ENCODE measurements at places on chromosomes 1 and 21.

DNA sequence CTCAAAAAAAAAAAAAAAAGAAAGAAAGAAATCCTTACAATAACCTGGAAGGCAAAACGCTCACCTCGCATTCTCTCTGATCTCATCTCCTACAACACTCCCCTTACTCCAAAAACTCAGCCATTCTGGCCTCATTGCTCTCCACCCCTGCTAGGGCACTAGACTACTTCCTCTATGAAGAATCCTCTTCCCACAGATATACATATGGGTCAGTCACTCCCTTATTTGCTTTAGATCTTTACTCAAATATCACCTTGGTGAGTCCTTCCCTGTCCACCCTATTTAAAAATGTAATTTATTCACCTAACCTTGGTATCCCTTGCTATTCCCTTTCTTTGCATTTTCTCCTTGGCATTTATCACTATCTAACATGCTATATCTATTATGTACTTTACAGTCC is 24.6 kb upstream of the KIF1B start:
- H3K27me3 ChIP-seq, result no peaks in the 10 kb centered on the region
- peaks cover 10% of the 10 kb centered on the region for H3K4me1 ChIP-seq
- DNase-seq, result no peak
- H3K4me3 ChIP-seq, result no peak overlapping the region

- DNase-seq, result no peak
- H3K27me3 ChIP-seq, result no peaks in the 10 kb centered on the region
- no peaks in the 10 kb centered on the region for H3K36me3 ChIP-seq
- no peak overlapping the region for H3K4me3 ChIP-seq
- no peaks in the 10 kb centered on the region for H3K4me1 ChIP-seq
- H3K27ac ChIP-seq, result no peak overlapping the region
These were observed 890.9 kb downstream of the MRPL39 start for GRCh38 chr21:24716281-24716918.

DNA sequence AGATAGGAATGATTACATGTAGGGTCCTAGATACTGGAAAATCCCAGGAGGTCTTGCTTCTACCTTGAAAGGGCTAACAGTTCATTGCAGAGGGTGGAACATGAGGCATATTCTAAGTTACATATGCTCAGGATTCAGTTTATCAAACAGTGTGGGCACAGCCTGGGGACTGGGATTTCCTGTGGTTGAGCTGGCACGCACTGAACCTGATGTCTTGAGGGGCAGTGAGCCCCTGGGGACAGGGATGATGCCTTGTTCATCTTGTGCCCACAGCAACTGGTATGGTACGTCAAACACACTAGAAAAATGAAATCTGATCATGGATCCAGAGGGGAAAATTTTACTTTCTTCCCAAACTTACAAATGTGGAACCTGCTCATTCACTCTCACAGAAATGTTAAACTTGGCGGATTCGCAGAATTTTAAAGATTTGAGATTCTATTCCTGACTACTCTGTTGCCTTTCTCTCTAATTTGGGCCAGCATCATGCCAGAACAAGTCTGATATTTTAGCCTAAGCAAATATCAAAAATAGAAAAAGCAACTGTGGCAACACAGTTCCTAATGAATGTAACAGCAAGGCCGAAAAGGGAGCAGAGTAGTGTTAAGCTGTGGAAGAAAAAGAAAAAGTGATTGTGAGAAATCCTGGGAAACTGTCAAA is 68.2 kb upstream of the COL24A1 start:
- DNase-seq, result no peak
- no peaks in the 10 kb centered on the region for H3K36me3 ChIP-seq
- peaks cover 5% of the 10 kb centered on the region for H3K27me3 ChIP-seq
- no peak overlapping the region for H3K27ac ChIP-seq
- H3K4me3 ChIP-seq, result no peak overlapping the region

DNA sequence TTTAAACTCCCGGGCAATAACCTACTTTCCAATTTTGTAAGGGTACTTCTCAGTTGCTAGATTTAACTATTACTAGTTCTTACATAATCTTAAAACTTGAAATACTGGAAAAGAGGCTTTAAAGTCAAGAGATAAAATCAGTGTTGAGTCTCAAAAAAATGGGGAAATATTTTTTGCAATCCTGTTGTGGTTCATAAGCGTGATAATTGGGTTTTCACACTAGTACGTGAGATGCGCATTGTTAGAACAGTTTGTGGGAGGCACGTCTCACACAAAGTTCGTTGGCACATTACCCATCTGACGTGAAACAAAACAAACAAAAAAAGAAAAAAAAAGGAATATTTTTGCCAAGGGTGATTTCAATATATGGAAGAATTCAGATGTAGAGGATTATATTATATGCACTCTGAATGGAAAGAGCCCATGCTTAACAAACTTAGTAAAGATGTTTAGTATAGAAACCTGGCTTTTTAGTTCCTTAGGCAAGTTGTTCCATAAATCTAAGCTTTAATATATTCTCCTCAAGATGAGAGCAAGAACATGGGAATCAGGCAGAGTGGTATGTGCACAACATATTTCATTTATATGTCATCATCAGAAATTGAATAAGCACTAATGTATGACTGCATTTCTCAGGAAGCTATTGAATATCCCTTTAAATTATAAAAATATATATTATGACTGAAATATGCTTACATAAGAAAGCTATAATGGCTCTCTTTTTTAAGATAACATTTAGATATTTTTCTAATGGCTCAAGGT is 73.9 kb upstream of the TNFSF4 start:
- no peak overlapping the region for H3K4me3 ChIP-seq
- H3K27ac ChIP-seq, result no peak overlapping the region
- peaks cover 11% of the 10 kb centered on the region for H3K4me1 ChIP-seq
- H3K36me3 ChIP-seq, result no peaks in the 10 kb centered on the region

GRCh38 chr1:93839753-93840152 is 39.3 kb downstream of the DNTTIP2 start:
- H3K36me3 ChIP-seq, result no peaks in the 10 kb centered on the region
- H3K27ac ChIP-seq, result peak overlapping the region; percentile 64
- H3K4me1 ChIP-seq, result peaks cover 47% of the 10 kb centered on the region
- H3K4me3 ChIP-seq, result no peak overlapping the region

DNA sequence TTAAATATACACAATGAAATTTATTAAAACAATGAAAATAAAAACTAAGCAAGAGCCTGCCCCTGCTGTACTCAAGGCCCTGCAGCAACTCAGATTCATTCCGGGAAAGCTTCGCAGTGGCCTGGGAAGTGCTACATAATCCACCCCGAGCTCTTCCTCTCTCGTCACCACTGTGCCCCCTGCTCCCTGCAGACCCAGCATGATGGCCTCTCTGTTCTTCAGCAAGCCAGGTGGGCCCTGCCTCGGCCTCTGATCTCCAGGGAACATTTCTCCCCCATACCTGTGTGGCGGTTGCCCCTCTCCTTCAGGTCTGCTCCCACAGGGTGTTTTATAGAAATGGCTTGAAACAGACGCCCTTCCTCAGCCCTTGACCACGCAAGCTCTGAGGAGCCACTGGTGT is 10.6 kb downstream of the RNF187 start:
- H3K27me3 ChIP-seq, result no peaks in the 10 kb centered on the region
- no peak for DNase-seq
- peaks cover 12% of the 10 kb centered on the region for H3K36me3 ChIP-seq
- H3K27ac ChIP-seq, result no peak overlapping the region
- H3K4me1 ChIP-seq, result no peaks in the 10 kb centered on the region
- H3K4me3 ChIP-seq, result no peak overlapping the region

- peak; percentile 89 for DNase-seq
- no peaks in the 10 kb centered on the region for H3K27me3 ChIP-seq
- H3K4me3 ChIP-seq, result peak overlapping the region; percentile 89
- peak overlapping the region; percentile 96 for H3K27ac ChIP-seq
- H3K36me3 ChIP-seq, result no peaks in the 10 kb centered on the region
These were observed 829 bp downstream of the ADAR start for GRCh38 chr1:154607106-154607608.

DNA sequence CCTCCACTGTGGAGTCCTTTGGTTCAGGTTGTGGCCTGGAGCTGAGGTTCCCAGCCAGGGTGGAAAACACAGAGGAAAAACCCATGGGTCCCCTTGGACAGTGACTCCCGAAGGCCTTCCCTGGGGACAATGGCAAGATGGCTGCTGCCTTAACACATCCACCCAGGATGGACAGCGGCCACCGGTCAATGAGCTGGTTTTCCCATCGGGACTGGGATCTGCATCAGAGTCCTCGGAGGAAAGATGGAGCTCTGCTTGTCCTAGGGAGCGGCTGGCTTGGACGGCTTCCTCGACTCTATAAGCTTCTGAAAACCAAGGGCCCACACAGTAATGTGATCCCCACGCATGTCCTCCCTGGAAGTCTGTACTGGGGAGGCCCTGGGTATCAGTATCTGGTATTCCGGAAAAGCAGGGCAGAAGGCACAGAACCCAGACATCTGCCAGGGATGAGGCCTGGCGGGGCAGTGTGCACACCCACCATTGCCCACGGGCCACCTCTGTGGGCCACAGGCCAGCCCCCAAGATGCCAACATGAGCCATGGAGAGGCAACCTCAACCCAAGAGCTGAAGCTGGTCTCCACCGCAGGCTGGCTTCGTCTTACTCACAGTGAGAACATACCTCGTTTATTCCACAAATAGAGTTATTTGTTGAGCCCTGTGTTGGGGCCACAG is 94.7 kb upstream of the VAMP3 start:
- H3K27ac ChIP-seq, result no peak overlapping the region
- no peaks in the 10 kb centered on the region for H3K36me3 ChIP-seq
- H3K4me3 ChIP-seq, result no peak overlapping the region
- H3K4me1 ChIP-seq, result no peaks in the 10 kb centered on the region
- no peak for DNase-seq

GRCh38 chr1:30409476-30410152 is 313.8 kb downstream of the MATN1 start:
- H3K4me1 ChIP-seq, result peaks cover 9% of the 10 kb centered on the region
- H3K27me3 ChIP-seq, result peaks cover 4% of the 10 kb centered on the region
- H3K4me3 ChIP-seq, result no peak overlapping the region
- DNase-seq, result peak; percentile 20
- no peaks in the 10 kb centered on the region for H3K36me3 ChIP-seq
- H3K27ac ChIP-seq, result no peak overlapping the region

GRCh38 chr1:71788113-71788512 is 494.2 kb downstream of the NEGR1 start:
- peak; percentile 3 for DNase-seq
- H3K36me3 ChIP-seq, result no peaks in the 10 kb centered on the region
- H3K4me1 ChIP-seq, result no peaks in the 10 kb centered on the region
- no peak overlapping the region for H3K4me3 ChIP-seq
- no peaks in the 10 kb centered on the region for H3K27me3 ChIP-seq

DNA sequence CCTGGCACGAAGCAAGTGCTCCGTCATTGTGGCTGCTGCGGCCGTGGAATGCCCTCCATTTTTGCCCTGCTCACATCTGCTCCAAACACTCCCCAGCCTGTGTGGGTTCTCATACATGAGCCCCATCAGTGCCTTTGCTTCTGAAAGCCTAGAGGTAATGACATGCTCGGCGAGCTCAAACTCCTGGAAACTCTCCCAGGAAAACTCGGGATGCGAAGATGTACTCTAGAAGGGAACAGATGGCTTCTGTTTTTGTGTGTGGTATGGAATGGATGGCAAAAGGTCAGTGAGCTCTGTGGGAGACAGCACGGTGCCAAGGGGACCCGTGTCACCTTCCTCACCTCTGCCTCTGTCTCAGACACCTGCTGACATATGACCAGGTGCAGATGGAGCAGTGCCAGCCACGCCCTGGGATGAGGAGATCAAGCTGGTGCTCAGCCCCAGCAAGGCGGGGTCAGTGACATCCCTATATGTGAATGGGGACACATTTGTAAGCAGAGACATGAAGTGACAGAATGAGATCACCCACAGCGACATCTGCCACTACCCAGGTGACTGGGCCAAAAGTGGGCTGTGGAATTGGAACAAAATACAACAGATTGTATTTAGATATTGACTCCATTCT is 84.1 kb upstream of the COX20 start:
- H3K27ac ChIP-seq, result no peak overlapping the region
- H3K36me3 ChIP-seq, result no peaks in the 10 kb centered on the region
- peaks cover 8% of the 10 kb centered on the region for H3K27me3 ChIP-seq
- H3K4me1 ChIP-seq, result no peaks in the 10 kb centered on the region
- no peak for DNase-seq

DNA sequence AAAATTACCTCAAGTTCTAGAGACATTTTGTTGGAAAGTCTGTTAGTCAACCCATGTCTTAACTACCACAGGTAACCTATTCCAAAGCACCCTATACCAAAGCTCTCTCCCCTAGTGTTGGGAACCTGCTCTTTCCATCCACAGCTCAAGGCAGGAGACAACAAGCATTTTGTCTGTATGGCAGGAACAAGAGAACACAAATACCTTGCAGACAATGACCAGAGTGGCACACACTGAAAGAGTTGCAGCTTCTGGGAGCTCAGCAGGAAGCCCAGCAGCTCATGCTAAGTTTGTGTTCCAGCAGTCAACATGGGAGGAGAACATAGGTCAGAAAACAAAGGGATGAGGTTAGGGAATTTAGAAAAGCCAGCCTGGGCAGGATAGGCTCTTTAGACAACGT is 300.8 kb downstream of the HHIPL2 start:
- H3K4me3 ChIP-seq, result no peak overlapping the region
- no peak for DNase-seq

DNA sequence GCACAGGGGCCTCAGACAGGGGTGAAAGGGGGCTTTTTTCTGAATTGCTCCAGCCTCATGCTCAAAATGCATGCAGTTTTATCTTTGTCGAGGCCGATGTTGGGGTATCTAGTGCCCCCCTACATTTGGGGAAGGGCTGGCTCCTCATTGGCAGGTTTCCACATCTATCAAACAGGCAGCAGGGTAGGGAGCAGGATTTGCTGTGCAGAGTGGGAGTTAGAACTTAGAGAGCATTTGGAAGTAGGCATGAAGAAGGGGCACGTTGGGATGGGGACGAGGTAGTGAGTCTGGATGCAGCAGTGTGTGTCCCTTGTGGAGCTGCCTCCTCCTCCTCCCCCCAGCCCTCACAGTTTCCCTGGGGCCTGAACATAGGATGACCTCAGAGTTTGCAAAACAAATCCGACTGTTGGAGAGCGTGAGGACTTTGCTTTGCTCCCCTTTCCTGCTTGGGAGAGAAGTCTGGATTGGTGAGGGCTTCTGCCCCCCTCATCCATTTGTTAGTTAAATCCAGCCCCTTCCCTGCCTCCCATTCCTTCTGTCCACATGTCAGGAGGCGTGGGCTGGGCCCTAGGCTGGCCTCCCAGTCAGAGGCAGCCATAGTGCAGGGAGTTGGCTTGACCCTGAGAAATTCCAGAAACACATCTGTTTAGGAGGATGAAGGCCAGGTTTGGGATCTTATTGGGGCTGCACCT is 36.9 kb upstream of the GPR37L1 start:
- H3K36me3 ChIP-seq, result no peaks in the 10 kb centered on the region
- no peak for DNase-seq
- peaks cover 1% of the 10 kb centered on the region for H3K27me3 ChIP-seq
- H3K4me3 ChIP-seq, result no peak overlapping the region

- peak; percentile 84 for DNase-seq
- H3K4me3 ChIP-seq, result no peak overlapping the region
- H3K4me1 ChIP-seq, result peaks cover 9% of the 10 kb centered on the region
- no peak overlapping the region for H3K27ac ChIP-seq
These were observed 46.6 kb downstream of the PACC1 start for GRCh38 chr1:212368073-212368484.

GRCh38 chr1:11473491-11474034 is 5.4 kb upstream of the DISP3 start:
- peak; percentile 32 for DNase-seq
- H3K4me1 ChIP-seq, result no peaks in the 10 kb centered on the region
- no peak overlapping the region for H3K27ac ChIP-seq
- H3K4me3 ChIP-seq, result no peak overlapping the region
- H3K36me3 ChIP-seq, result no peaks in the 10 kb centered on the region

- no peak overlapping the region for H3K4me3 ChIP-seq
- no peaks in the 10 kb centered on the region for H3K36me3 ChIP-seq
- no peaks in the 10 kb centered on the region for H3K27me3 ChIP-seq
- H3K27ac ChIP-seq, result no peak overlapping the region
- DNase-seq, result no peak
- H3K4me1 ChIP-seq, result no peaks in the 10 kb centered on the region
These were observed 820.8 kb downstream of the BRINP3 start for GRCh38 chr1:189656628-189657530.
